Activated CD4-positive, CD25-positive, alpha-beta regulatory T cell treated with anti-CD3 and anti-CD28 coated beads, Interleukin-2, amount 50 U/mL, for 24 hours (primary cell): ENCODE measurements at places on chromosomes 7 and 10.
A peak's percentile ranks its signal among the peaks of the same experiment; 100 is the strongest.

GRCh38 chr7:50649259-50649885 is 84.2 kb upstream of the DDC start:
- ATAC-seq = no peak

DNA sequence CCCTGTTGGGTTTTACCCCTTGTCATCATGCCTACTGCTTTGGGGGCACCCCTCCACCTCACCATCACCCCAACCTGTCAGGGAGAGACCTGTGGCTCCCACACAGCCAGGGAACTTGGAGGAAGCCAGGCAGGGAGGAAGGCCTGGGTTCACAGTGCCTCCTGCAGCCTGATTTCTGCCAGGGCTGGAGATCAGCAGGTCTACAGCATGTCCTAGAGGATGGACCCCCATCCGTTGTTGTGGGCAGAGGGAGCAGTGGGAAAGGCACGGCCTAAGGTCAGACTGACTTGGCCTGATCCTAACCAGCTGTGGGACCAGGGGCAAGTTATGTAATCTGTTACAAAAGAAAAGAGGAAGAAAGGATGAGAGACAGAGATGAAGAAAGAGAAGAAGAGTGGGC is 28.2 kb downstream of the ZCCHC24 start:
- ATAC-seq = no peak

GRCh38 chr7:86913709-86914108 is 145.7 kb downstream of the ELAPOR2 start:
- no peak for ATAC-seq

DNA sequence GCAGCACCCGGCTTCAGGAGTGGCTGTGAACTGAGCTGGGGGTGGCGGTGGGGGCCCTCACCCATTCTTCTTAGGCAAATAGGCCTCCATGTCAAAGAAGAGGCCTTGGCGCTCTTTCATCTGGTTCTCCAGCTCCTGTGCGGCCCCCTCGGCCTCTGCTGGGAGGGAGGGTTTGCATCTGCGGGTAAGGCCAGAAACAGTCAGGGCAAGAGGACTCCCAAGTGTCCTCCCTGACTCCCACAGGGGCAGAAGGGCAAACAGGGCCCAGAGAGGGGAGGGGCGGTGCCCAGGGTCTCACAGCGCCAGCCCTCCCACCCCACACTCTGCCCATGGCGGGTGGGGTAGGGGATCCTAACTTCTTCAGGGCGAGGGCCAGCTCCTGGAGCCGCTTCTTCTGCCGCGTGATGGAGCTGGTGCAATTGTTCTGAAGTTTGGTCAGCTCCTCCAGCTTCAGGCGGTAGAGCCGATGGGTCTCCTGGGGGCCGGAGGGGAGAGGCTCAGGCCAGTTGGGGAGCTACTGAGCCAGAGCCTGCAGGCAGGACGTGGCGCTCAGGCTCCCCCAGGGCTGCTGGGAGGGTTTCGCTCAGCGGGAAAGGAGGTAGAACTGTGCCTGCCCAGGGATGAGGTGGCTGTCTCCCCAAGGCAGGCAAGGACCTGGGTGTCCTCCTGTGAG is 2.2 kb downstream of the TMEM120A start:
- no peak for ATAC-seq

DNA sequence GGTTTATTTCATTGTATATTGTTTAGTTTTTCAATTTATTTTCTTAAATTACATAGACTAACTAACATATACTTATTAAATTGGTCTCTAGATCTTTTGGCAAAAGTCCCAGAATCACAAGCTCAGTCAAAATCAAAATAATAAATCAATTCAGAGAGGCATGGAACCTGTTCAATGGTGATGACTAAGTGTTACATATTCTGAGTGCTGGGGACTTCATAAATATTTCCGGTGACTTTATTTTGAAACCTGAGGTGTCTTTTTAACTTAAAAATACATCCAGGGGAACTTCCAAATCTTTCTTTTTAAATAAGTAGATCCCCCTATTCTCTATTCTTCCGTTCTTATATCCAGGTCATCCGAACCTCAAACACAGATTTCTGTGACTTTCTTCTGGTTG is 89.6 kb upstream of the ZNF804B start:
- ATAC-seq = no peak

DNA sequence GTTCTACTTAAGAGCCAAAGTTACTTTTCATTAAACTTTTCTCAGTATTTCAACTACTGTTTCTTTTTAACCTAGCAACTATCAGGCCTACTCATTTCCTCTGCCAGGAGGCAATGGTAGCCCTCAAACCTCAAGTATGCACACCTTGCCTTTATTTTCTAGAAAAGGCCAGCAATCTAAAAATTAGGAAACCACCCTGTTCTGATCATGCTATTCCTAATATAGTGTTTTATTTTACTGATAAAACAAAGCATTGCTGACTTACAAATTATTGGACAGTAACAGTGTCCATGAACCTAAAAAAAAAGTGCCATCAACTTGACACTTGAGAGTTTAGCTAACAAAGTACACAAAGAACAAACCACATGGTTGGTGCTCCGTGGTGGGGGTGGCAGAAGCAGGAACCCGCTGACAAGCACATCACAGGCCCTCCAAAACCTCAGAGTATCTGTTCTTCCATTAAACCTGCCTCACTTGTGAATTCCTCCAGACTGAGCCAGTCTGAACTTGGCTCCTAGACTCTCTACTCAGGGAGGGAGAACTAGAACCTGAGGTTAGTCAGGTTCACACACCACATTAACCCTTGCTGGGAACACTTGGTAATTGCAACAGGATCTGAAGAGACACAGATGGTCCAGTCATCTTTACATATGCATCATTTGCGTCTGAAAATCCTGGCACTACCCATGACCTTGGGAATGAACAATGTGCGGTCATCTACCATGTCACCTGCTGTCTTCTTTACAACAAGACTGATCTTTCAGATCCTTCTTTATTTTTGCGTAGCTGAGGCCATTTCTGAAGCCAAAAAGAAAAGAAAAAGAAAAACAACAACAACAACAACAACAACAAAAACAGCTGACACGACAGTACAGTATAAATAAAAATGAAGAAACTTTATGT is 31.9 kb downstream of the PIP4K2A start:
- peak; percentile 25 for ATAC-seq

GRCh38 chr7:143393267-143394041 is 12.3 kb downstream of the ZYX start:
- no peak for ATAC-seq
